Calu3 (cell line): ENCODE measurements at places on chromosomes 16 and 17. TPM values are rescaled to one million over a fixed set of nuclear protein-coding genes. Genes with fewer than 3 reads are reported as not detected.
A peak's percentile ranks its signal among the peaks of the same experiment; 100 is the strongest.

GPR139 gene
- not detected in 2 replicates for total RNA-seq

TRPV3 gene
- 0.38 and 0.49 TPM in 2 replicates for total RNA-seq

CACNA1G gene
- total RNA-seq: not detected in 2 replicates

MAP2K4 gene
- total RNA-seq: 16.1 TPM in 2 replicates

OR1F1 gene
- 0.40 and 0.54 TPM in 2 replicates for total RNA-seq

NPIPA5 gene
- 18.0 and 18.3 TPM in 2 replicates for total RNA-seq

RNF166 gene
- total RNA-seq: 33.3 and 34.3 TPM in 2 replicates

DNA sequence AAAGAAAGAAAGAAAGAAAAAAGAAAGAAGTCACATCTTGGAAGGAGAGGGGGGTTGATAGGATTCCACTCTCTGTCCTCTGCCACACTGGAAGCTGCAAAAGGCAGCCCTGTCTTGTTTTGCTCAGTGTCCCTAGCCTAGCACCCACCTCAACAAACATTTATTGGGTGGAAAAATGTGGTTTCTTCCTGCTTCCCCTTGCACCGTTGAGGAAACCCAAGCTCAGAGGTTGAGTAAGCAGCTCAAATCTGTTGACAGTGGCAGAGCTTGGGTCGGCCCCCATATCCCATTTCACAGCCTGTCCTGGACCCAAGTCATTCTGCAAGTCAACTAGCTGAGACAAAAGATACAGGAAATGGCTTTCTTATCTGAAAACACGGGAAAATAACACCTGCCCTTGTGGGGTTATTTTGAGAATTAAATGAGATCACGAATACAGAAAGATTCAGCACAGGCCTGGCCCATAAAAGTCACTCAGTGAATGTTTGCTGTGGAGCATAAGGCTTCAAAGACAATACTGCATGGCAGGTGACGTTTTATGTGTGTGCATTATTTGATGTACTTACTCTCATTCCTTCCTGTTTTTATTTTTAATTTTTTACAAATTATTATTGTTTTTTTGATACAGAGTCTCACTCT lies 63.6 kb downstream of the SCNN1B start:
- peak; percentile 38 for DNase-seq

DNA sequence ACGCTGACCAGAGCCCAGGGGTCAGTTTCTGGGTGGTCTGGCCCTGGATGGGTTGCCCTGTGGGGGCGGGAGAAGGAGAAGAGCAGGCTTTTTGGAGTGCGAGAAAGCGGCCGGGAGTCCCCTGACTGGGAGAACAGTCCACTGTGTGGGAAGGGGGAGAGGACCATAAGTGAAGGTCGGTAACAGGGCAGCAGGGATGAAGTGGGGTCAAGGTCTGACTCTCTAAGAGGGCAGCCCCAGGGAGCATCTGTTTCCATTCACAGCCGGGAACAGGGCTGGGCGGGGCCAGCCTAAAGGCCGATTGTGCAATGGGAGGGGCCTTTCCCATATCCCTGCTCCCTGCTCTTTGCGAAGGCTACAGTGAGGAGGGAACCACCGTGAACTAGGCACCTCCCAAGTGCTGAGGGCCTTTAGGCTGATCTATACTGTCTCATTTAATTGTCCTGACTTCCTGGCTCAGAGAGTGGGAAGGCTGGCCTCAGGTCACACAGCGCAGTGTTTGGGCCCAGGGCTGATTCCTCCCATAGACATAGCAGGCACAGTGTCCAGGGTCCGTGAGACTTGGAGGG lies 10.4 kb upstream of the WFDC1 start:
- DNase-seq: peak; percentile 25

DNA sequence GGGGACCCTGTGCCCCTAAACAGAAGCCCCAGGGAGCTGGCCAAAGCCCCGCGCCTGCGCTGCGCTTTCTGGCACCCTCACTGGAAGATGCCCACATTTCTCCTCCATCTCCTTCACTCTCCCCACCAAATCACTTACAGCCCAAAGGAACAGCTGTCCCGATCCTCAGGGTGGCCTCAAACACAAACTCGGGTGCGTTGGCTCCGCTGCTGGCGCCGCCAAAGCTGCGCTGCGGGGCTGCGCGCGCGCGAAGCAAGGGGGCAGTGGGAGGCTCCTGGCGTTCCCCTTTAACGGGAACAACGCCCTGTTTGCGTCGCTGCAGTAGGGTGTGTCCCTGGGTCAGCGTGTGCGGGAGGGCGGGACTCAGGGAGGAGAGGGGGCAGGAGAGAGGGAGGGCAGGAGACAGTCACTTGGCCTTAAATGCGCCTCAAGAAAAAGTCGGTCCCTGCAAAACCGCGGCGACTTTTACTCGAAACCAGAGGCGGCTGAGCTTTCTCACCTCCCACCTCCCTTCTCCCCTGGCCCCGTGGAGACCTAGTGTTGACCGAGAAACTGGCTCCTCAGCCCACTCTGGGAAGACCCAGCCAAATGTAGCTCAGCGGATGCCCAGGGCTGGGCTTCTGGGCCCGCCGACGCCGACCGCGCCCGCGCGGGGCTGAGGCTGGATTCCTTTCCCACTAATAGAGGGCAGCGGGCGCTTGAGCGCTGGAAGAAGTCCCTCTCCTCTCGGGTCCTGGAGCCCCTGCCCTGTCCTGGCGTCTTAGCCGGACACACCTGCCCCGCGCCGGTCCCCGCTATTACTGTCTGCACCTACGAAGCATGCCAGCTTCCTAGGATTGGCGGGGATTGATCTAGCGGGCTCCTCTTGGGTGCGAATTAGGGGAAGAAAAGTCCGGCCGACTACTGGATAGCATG lies 2.6 kb downstream of the PMP22 start:
- peak; percentile 23 for DNase-seq

DNA sequence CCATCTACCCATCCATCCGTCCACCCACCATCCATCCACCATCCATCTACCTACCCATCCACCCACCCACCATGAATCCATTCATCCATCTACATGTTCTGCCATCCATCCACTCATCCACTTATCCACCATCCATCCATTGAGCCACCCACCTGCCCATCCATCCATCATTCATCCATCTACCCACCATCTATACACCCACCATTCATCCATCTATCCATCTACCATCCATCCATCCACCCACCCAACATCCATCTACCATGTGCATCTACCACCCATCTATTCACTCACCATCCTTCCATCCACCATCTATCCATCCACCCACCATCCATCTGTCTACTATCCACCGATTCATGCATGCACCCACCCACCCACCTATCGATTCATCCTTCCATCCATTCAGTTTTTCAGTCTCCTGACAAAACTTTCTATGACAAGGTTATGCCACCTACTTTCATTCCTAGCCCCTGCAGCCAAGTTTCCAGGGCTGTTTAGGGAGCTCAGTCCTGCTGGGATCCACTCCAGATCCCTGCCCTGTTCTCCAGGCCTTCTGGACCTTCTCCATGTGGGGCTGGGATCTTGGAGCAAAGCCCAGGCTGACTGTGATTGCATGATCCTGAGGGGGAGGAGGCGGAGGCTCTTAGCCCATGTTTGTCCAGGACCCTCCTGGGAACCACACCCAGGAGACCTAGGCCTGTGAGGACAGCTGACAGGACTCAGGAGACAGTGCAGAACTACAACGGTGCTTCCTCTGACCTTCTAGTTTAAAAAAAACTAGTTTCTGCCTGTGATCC lies 27.4 kb downstream of the BCO1 start:
- no peak for DNase-seq

DNA sequence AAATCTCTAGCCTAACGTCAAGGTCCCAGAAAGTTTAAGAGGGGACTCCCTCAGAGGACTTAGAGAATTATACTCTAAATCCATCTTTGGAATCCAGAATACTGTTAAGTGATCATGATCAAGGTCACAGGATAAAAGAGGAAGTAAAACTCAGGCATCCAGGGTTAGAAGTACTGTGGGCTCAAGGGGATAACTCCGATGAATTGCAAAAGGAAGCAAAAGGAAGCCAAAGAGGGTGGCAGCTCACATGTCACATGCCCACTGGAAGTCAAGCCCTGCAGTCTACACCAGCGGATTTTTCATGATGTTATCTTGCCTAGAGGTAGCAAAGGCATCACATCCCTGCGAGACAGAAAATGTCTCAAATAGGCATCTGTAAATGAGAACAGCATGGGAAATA lies 3.8 kb downstream of the ZNF821 start:
- DNase-seq: no peak

DNA sequence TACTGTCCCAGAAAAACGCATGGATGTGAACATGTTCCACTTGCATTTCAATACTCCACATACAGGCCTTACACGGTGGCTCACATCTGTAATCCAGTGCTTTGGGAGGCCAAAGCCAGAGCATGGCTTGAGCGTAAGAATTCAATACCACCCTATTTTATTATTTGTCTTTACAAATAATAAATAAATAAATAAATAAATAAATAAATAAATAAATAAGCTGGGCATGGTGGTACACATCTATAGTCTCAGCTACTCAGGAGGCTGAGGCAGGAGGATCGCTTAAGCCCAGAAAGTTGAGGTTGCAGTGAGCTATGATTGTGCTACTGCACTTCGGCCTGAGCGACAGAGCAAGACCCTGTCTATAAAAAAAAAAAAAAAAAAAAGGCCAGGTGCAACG lies 53.9 kb downstream of the PLXDC1 start:
- no peak for DNase-seq

- DNase-seq: no peak
Observed at GRCh38 chr17:78715000-78715771, 66.9 kb downstream of the CYTH1 start.

- DNase-seq: peak; percentile 11
Observed at GRCh38 chr16:71846431-71846830, 655 bp downstream of the ATXN1L start.

- DNase-seq: no peak
Observed at GRCh38 chr17:43427362-43428043, 28.7 kb downstream of the ARL4D start.

DNA sequence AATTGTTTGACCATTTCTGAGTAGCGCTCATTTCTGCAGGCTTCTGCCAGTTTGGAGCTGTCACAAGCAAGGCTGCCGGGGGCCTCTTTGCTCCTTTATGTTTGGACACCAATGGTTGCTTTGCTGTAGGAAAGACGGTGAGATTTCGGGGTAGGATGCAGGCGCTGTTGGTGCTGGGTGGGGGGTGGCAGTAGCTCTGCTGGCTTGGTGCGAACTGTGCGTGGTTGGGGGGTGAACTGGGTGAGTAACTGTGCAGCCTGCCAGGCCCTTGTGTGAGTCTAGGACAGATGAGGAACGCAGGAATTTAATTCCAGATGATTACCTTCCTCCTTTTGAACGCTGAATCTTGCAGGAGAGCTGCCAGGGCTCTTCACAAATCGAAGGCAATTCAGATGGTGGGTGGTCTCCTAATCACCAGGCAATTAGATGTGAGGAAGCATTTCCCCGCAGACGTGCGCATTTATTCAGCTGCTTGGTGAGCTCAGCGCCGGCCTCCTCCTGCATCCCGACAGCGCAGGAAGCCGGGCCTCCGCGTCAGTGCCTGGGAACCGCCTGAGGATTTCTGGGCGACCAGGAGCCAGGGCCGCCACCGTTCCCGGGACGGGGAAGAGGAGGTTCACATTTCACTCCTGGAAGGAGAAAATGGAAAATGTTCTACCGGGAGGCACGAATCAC lies 154.4 kb downstream of the FOXL1 start:
- no peak for DNase-seq

DNA sequence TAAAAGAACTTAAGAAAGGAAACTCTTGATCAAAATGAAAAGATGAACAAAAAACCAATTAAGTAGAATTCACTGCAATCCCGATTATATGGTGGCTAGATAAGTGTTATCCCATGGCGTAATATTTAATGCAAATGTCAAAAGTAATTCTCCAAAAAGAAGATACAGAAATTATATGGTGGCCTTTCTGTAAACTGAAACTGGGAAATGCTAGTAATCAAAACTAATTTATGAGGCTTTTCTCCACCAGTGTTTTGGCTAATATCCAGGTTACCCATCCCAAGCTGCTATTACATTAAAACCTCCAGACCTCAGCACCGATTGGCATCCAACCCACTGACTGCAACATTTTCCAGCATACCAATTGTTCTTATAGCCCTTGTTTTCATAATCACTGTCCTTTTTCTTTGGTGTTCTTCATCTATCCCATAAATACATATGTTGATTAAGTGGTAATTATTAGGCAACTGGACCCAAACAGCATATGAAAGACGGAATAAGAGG lies 77.2 kb upstream of the TNRC6A start:
- DNase-seq: no peak

DNA sequence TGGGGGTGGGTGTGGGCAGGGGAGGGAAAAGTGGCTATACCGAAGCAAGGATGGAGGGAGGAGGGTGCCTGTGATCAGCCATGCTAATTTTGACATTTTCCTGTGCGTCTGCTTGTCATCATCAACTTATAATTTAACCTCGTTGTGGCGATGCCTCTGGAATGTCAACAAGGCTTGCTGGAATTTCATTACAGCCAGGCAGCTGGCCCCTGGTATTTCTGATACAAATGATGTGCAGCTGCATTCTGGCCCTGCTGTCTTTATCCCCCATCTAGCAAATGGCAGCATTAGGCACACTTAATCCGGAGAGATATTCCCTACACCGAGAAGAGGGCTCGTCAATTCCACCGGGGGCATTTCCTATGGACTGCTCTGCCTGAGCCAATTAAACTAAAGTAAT lies 278.3 kb upstream of the CCL2 start:
- DNase-seq: no peak

- peak; percentile 80 for DNase-seq
Observed at GRCh38 chr17:35747540-35748017, 5.5 kb downstream of the GAS2L2 start.

GRCh38 chr17:62805234-62805633 lies 2.9 kb downstream of the MARCHF10 start:
- no peak for DNase-seq

DNA sequence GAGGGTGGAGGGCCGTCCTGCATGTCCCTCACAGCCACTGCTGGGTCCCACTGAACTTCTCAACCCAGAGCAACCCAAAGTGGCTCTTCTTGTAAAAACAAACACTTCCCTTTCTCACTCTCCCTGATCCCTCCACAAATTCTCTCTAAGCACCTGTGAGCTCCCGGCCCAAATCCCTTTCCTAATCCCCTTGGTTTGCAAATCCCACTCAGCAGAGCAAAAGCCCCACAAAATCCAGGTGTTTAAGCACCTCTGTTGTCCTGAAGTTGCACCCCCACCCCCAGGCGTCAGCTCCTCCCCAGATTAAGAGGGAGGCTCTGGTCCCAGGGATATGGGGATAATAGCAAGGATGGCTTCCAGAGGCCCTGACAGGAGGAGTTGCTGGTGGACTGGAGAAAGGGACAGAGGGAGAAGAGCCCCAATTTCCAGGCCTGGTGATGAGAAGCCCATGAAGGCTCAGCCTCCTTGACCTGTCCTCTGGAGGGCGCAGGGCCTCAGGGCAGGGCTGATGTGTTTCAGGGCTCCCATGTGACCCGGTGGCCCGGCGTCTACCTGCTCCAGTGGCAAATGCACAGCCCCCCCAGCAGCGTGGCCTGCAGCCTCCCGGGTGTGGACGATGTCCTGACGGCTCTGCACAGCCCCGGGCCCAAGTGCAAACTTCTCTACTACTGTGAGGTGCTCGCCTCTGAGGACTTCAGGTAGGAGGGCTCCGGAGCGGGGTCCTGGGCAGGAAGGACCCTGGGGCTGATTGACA lies 23.0 kb downstream of the NAGPA start:
- DNase-seq: no peak

DNA sequence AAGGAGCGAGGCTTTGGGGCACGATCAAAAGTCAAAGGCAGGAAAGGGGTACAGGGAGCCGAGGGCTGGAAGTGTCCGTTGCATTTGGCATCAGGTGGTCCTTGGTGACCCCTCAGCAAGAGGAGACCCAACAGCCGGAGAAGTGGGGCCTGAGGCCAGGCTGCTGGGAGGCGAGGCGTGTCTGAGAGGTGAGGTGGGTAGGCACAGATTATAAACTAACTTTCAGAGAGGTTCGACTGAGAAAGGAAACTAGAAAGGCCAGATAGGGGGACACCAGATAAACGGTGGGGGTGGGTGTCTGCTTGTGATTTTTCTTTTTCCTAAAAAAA lies 3.6 kb downstream of the PECAM1 start:
- no peak for DNase-seq

- DNase-seq: no peak
Observed at GRCh38 chr17:61784510-61784909, 78.8 kb downstream of the BRIP1 start.
